ENCODE measurements at places on chromosomes 3 and 15. TPM values are rescaled to one million over a fixed set of nuclear protein-coding genes. Genes with fewer than 3 reads are reported as not detected.

DNA sequence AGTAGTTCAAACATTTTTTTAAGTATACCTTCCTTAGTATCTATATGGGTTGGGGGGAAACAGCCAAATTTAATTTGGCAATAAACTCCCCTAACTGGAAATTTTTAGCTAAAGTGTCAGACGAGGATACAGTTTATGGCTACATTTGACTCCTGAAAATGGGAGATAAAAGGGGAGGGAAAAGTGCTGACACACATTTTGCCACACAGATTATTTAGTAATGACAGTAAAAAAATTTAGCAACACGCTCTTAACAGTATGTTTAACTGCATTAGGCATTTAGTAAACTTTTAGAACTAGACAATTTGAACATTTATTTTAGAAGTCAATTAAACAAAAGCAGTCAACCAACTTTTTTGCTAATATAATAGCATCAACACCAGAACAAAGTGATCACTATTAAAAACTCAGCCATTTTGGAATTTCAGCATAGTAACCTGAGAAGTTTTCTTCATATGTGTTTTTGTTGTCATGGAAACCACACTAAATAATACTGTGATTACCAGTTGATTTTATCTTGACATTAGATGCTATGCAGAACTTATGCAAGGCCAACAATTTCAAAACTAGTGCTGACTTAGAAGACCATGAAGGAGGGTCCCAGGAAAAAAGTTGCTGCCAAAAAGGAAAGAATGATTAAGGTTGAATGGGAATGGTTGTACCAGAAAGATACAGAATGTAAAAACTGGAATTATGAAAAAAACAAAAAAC, 47.0 kb upstream of the TFG start:
- DNase-seq, result no peak

DNA sequence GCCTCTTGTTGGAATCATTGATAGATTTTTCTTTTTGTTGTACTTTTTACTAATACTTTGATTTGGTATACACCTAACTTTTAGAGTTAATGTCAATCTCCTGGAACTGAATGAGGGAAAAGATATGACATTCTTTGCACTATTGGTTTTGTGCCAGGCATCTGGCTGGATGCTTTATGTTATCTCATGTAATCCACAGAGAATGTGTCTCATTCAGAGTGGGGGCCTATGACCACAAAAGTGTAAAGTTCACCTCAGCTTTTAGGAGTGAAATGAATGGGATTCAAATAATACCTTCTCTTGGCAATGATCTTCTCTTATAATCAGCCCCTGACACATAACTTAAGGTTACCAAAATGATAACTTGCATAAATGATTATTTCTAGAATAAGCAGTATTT, 329.1 kb upstream of the ROPN1 start:
- DNase-seq, result no peak

DNA sequence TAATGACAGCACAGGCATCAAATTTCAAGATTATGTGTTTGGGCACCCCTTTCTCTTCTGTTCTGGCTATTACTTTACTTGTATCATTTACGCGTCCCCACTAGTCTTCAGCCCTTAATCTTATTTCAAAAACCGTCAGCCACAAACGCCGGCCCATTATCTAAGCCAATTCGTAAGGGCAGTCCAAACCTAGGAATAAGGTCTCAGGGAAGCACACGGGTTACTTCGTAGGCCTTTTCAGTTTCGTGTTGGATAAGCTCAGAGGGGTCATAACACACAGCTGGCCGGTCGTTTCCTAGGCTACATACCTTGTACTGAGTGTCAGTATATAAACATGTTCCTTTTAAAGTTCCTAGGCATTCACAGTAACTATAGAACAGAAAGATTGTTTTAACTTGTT, 5.1 kb upstream of the DNAAF4 start:
- DNase-seq, result no peak

DNA sequence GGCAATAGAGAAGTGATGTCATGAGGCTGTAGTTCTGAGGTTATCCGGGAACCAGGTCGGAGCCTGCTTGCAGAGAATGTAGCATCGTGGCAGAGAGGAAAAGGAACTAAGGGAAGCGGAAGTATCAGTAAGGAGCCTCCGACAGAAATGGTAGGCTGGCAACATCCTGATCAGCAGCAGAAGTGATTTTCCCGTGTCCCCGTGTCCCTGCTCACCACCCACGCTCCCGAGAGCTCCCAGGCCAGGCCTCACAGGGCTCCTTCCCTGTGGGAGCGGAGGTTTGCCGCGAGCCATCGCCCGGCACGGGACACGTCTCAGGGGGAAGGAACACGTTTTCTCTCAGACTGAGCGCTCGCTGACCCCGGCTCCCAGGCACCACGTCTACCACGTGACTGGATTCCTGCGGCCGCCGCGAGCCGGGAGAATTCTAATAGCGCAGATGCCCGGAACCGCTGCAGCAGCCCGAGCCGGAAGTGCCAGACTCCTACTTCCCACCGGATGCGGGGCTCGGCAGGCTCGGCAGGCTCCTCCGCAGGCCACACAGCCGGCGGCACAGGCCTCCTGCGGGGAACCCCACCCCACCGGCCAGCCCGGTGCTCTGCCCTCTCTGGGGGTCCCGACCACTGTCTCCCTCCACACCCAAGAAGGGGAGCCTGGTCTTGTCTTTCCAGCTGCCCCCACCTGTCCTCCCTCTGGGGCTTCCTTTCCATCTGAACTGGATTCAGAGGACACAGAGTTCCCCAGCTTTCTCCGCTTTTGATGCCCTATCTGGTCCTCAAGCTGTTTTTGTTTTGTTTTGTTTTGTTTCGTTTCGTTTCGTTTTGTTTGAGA, 99.3 kb downstream of the BDH1 start:
- DNase-seq, result no peak

DNA sequence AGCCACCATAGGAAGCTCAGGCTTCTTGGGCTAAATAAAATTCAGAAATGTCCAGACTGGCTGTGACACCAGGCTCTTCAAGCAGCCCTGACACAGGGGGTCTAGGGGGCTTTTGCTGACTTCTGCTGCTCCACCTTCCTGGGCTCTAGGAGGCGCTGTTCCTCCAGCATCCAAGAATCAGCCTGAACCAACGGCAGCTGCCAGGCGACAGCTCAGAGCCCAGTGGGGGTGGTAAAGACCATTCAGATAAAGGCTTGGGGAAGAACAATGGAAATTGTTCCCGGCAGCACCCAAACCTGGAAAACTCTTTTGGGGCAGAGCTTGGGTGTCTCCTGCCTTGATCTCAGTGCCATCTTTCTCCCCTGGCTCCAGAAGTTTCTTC, 21.6 kb upstream of the PSTPIP1 start:
- no peak for DNase-seq

Gene KNL1
- total RNA-seq, result 2.9 TPM

Gene GOLGA8T
- not detected for total RNA-seq

Gene SNTN
- not detected for total RNA-seq

Gene SENP8
- total RNA-seq, result 2.8 TPM

Gene ISL2
- total RNA-seq, result 0.95 TPM

Gene MCF2L2
- total RNA-seq, result 1.4 TPM
